Skeletal muscle cell (primary cell): ENCODE measurements at places on chromosomes 4 and X.

GRCh38 chrX:97060020-97060419 lies 176.3 kb downstream of the RPA4 start:
- DNase-seq: no peak

DNA sequence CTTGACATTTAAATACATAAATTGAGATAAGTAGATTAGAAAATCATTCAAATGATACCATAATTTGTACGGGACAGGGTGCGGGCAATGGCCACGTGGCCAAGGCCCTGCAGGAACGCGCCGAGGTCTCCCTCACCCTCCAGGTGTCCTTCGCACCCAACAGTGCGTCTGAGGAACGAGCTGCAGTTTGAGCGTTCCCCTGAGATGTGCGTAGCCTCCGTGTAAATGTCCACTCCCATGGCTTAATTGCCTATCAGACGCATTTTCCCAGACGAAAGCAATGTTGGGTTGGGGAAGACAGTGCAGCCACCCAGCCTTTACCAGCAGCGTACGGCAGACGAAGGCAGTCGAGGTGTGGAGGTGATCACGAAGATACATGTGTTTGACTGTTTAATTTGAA lies 56.4 kb downstream of the CPLX1 start:
- DNase-seq: no peak

DNA sequence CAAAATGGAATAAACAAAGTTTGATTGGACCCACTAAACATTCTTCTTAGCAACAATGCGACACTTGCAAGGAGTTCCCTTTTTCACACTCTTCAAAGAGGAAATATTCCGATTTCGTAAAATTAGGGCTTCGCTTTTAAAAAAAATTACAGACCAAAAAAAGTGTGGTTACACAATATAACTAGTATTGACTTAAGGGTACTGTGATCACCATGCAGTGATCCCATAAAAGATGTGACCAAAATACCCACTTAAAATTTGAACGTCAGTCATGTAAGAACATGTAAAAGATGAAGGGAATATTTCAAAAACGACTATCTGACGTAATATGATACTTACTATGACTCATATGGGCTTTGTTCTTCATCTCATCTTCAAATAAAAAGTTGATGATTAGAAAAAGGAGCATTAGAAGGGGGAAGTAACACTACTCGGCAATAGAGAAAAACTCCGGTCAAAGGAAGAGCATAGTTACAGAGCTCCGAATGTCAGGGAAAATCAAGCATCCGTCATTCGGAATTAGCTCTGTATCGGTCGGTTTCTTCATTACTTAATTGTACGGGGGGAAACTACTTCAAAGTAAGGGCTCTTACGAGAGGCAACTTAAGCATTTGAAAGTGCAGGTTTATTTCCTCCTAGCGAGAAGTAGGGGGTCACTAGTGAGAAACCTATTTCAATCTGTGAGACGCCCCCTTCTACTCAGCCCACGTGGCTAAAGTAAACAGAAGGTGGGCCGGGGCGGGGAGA lies 1.3 kb upstream of the TET2 start:
- DNase-seq: no peak

DNA sequence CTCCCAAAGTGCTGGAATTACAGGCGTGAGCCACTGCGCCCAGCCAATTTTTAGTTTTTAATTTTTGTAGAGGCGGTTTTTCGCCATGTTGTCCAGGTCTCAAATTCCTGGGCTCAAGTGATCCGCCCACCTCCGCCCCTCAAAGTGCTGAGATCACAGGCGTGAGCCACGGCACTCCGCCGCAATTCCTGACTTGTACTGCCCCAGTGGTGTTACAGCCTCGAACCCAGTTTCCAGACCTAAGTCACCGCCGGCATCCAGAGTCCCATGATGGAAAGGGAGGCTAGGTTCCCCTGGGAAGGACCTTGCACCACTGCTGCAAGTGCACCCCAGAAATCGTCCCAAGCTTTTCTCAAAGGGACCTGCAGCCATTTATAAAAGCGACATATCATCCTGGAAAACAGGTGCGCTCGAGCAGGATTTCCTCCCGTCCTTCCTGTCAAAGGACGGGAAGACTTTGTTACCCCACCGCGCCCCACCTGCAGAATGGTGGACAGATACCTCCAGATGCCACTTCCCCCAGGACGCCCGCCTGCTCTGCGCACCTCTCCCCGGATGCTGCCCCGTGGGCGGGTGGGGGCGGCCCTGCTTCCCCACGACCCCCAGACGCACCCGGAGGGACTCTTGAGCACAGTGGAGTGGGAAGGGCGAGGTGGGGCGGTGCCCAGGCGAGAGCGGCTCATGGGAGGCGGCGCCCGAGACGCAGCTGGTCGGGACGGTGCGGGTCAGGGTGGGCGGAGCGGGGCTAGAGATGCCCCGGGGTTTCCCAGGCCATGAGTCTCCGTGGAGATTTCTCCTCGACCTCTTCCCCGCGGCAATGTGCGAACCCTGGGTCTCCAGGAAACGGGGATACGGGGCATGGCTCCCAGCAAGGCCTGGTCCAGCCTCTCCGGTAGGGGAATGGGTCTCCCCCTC lies 947 bp upstream of the RPL10 start:
- no peak for DNase-seq
